Mesothelial cell of epicardium (in vitro differentiated cells): ENCODE measurements at places on chromosomes 6 and 20. TPM values are rescaled to one million over a fixed set of nuclear protein-coding genes. Genes with fewer than 3 reads are reported as not detected.

GRCh38 chr6:144262470-144263369, 22.4 kb upstream of the UTRN start:
- DNase-seq: no peak

DNA sequence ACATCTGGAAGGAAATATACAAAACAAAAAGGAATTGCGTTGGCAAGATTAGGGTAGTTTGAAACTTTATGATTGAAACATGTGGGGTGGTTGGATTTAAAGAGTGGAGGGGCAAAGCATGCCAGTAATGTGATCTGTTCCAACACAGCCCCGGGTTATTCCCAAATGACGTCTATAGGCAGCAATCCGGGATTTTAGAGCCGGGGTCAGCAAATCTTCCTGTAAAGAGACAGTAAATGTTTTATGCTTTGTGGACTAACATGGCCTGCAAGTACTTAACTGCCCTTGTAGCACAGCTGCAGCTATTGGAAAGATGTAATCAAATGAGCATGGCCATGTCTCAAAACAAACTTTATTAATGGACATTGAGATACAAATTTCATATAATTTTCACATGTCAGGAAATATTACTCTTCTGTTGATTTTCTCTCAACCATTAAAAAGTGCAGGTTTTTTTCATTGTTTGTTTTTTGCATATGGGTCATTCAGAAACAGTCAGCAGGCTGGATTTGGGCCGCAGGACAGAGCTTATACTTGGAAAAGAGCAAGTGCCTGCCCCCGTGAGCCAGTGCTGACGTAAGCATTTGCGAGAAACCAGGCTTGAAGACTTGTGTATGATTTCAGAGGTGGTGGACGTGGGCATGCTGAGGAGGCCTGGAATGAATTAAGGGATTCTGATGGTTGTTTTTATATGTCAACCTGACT, 136.5 kb downstream of the DOK5 start:
- no peak for DNase-seq

GRCh38 chr6:16359563-16359962, 121.2 kb downstream of the GMPR start:
- DNase-seq: no peak

DNA sequence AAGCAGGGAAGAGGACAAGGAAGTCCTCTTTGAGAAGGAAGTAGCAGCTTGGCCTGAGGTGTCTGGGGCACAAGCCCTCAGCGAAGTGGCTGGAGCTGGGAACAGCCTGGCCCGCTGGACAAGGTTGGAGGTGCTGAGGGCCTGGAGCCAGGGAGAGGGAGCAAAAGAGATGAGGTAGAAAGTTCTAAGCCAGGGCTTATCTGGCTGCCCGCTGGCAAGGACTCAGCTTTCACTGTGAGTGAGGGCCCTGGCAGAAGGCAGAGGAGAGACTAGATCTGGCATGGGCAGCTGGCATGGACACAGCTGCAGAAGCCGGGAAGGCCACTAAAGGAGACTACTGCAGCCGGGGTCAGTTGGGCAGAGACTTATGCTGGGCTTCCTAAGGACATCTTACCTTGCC, 21.8 kb upstream of the PCMTD2 start:
- no peak for DNase-seq

- DNase-seq: peak; percentile 77
Observed at GRCh38 chr6:53171605-53172467, 23.2 kb upstream of the GCM1 start.

DNA sequence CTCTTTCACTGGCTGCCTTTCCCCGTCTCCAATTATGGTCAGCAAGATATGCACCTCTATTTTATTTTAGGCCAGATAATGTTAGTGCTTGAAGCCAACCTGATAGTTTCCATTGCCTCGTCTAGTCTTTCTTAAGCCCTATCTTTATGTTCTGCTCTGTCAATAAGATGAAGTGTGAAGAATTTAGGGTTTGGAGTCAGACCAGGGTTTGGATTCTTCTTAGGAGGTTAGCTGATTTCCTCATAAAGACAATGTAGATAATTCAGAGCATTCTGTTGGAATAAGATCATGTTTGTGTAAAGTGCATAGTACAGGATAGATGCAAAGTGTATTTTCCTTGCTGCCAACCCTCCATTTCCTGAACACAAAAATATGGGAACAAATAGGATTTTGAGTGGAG, 43.8 kb downstream of the PKIB start:
- no peak for DNase-seq

GRCh38 chr6:168695701-168696100, 254.7 kb downstream of the SMOC2 start:
- no peak for DNase-seq

GRCh38 chr6:158972241-158973233, 27.5 kb downstream of the RSPH3 start:
- DNase-seq: no peak

GRCh38 chr6:95917034-95917433, 98.7 kb upstream of the FUT9 start:
- DNase-seq: no peak

DNA sequence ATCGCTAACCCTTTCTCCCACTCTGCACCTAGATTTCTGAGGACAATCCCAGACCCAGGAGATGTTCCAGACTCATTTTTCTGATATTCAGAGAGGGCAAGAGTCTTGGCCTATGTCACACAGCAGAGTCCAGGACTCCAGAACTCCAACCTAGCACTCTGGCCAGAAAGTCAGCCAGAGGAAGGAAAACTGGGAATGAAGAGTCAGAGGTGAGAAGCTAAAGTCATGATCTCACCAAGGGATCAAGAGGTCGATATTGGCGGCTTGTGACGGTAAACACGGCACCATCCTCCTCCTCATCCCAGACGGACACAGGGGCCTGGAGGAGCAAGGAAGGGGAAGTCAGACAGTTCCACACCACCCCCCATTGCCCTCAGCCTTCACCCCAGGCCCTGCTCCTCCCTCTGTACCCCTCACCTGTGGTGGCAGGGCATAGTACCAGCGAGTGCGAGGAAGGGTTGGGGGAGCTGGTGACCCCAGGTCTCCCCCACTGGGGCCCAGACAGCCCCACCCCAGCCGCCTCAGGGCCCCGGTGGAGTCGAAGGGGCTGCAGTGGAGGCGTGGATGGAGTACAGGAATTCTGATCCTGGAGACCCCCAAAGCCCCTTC, 1.8 kb downstream of the RGL2 start:
- DNase-seq: no peak

DNA sequence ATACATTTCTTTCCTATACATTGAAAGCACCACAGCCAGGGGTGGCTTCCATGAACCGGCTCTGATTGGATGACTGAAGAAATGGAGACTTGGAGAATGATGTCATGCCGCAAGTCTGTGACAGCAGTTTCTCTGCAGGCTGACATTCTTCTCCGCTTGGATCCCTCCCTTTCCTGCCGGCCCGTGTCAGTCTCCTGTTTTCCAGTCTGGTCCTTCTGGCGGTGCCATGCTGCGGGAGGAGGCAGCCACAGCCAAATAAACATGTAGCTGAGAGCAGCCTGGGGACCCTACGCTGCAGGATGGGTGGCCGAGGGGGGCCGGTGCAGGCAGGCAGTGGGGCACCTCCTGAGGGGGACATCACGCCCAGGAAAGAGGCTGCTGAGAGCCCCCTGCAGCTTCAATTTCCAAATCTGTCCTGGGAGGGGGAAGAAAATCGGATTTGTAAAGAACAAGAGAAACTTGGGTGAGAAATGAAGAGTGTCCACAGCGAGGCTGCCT, 178.0 kb downstream of the TAF4 start:
- DNase-seq: no peak

DNA sequence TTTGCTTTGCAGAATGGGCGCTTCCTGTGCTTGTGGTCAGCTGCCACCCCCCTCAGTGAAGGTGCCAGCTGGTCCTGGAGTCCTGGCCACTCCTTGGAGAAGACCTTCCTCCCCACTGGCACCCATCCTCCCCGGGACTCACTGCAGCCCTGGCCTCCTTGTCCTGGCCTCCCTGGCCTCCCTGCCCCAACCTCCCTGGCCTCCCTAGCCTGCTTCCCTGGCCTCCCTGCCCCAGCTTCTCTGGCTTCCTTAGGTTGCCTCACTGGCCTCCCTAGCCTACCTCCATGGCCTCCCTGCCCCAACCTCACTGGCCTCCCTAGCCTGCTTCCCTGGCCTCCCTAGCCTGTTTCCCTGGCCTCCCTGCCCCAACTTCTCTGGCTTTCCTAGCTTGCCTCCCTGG, 297.8 kb downstream of the CDH4 start:
- DNase-seq: no peak

DNA sequence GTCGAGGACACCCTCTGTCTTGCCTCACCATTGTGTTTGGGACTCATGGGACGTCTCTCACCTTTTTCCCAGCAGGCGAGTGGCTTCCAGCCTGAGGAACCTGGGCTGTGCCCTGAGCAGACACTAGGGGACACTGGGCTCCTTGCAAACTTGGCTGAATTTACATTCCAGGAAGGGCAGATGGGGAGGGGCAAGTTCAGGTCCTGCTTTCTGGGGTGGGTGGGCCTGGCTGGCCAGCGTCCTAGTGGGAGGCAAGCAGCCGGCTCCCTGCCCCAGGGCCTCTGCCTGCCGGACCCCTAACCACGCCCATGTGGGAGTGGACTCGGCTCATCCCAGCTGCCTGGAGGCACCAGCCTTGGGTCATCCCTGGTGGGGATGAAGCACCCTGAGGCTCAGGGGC, 48.2 kb upstream of the MLN start:
- no peak for DNase-seq

DNA sequence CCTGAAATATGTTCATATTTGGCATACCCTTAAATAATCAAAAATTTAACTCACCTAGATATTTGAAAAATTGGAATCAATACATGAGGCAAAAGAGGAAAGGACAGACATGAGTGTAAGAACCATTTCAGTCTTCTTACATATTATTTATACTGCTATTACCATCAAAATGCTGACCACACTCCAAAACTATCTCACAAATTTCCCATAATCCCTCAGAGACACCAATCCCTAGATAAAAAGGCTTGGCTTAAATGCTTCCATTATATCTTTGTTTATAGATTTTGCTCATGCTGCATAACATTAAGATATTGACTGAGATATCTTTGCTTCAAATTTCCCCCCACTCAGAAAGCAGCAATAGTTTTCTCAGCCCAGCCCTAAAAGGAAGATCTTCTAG, 11.7 kb upstream of the NT5DC1 start:
- DNase-seq: no peak

GRCh38 chr20:42567409-42567808, 622.3 kb downstream of the PTPRT start:
- no peak for DNase-seq

DNA sequence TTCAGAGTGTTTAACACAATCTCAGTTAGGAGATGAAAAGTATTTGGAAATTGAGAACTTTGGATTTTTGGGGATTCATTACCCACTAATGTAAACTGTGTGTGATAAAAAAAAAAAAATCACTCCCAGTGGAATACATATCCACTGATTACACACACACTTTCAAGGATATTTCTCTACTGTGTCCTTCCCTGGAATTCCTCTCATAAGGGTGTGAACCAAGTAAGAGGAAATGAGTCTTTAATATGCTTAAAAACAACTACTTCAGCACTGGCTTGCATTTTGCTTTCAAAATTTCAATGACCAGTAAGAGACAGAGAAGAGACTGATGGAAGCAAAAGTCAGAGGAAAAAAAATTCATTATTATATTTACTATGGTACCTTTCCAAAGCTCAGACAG, 24.5 kb upstream of the MYCT1 start:
- no peak for DNase-seq

DNA sequence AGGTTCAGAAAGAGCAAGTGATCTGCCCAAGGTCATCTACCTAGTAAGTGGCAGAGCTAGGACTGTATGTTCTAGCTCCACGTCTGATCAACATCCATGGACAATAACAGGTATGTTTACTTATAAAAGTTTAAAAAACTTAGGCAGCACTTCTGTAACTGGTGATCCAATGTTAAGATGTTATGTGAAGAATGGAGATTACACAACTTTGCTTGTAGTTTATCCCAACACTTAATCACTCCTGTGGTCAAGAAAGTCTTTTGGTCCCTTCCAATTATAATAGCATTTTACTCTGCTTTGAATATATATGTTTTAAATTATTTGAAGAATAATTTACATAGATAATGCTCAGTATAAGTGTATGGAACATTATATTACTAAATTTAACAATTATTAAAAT, 4.8 kb downstream of the FBXO30 start:
- DNase-seq: no peak

- DNase-seq: no peak
Observed at GRCh38 chr20:9417665-9418064, 96.7 kb upstream of the LAMP5 start.

RIPOR3 gene
- 18.8 to 20.0 TPM (median 19.2 TPM) in 3 replicates for total RNA-seq

ZSWIM1 gene
- 12.0 to 12.8 TPM (median 12.6 TPM) in 3 replicates for total RNA-seq

SLC17A1 gene
- not detected in 3 replicates for total RNA-seq

CCR6 gene
- not detected in 3 replicates for total RNA-seq

BTN1A1 gene
- total RNA-seq: 0.09 to 0.11 TPM in 2 of 3 replicates, not detected in the other

HUS1B gene
- 1.0 to 1.7 TPM (median 1.3 TPM) in 3 replicates for total RNA-seq
